Activated CD8-positive, alpha-beta memory T cell treated with anti-CD3 and anti-CD28 coated beads for 1 hour (primary cell): ENCODE measurements at places on chromosomes 7 and 10.

GRCh38 chr7:81839708-81840369 lies 70.0 kb upstream of the HGF start:
- DNase-seq, result no peak

DNA sequence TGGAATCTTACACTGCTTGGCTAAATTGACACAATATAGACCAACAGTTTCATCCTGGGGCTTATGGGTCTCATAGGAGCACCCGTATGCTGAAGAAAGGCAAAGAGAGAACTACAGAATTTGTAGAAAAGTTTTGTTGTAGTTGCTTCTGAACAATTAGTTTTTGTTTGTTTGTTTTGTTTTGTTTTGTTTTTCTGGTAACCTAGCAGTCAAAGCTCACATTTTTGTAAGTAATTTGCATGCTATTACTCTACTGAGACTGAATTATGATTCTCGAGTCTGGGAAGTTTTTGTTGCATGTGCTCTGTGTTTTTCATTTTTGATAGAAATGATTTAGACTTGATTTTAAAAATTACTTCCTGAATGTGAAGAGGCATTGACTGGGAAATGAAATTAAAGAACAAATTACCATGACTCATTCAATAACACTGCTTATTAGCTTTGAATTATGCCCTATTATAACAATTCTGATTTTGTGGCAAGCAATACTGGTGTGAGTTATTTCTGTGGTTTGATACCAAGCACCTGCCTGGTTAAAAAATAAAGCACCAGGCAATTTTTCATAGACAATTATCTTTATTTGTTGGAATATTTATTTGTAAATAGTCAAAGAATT lies 438 bp downstream of the LSMEM1 start:
- DNase-seq, result no peak

DNA sequence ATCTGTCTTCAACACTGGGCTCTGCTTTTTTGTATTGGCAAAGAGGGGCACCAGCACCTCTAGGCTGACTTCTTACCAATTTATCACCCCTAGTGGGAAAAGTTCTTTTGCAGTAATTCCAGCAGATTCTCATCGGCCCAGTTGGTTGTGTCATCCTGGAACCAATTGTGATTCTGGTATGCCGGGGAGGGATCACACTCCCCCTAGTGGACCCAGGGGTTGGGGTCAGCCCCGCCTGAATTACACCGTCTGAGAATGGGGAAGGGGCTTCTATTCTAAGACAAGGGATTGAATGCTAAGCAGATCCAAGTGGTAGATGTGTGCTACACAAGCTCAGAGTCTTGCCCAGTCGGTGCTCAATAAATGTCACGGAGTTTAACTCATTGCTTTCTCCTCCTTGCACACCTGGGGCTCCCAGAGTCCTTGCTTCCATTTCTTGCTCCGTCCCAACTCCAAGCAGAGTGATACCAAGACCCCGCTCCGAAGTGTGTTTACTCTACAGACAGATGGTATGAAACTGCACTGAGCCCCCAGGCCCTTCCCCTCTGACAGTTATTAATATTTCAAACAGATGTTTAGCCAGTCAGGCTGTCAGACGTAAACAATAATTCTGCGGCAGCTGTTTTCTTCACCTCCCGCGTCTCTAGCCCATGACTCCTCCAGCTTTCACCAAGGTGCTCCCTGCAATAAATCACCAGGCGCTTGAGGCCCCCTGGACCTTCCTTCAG lies 71.9 kb downstream of the C10orf105 start:
- no peak for DNase-seq

DNA sequence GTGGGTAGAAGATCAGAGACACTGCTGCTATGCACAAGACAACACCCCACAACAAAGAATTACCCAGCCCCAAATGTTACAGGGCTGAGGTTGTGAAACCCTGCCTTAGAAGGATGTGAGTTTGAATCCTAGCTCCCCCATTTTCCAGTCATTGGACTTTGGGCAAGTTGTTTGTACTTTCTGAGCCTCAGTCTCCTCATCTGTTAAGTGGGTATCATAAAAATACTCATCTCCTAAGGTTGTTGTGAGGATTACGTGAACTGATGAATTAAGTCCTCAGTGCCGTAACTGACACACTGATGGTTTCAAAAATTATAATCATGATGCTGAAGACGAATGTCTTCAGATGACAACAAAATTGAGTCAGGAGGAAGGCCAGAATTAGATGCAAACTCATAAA lies 30.3 kb downstream of the RHOBTB1 start:
- DNase-seq, result no peak

GRCh38 chr10:86347856-86348255 lies 18.7 kb downstream of the GRID1 start:
- DNase-seq, result no peak

- DNase-seq, result no peak
Observed at GRCh38 chr10:131024259-131025131, 287.0 kb downstream of the TCERG1L start.

DNA sequence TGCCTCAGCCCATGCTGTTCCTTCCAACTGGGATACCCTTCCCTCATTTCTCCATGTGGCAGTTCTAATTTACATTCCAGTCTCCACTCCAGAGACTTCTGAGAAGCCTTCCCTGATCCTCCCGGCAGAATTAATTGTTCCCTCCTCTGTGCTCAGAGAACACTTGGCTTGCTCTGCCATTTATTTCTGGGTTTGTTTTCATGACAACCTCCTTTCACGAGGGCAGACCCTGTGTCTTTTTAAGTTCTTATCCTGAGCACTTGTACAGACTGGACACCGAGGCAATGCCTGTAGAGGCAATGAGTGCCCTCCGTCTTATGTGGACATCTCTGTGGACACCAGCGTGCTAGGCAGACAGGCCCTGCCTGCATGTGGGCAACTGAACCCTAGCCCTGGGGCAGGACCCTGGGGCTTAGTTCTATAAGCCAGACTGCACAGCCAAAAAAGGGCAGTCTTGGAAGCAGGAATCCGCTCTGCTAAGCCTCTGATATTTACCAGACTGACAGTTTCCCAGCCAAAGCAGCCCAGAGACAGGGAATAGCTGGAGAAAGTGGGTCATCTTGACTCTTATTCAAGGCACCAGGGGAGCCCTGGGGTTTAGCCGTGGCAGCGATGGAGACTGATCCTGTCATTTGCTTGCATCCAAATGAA lies 474.0 kb downstream of the RPS24 start:
- no peak for DNase-seq

- DNase-seq, result no peak
Observed at GRCh38 chr10:20767028-20767427, 130.1 kb downstream of the NEBL start.

GRCh38 chr7:20358106-20358505 lies 27.4 kb downstream of the ITGB8 start:
- no peak for DNase-seq

DNA sequence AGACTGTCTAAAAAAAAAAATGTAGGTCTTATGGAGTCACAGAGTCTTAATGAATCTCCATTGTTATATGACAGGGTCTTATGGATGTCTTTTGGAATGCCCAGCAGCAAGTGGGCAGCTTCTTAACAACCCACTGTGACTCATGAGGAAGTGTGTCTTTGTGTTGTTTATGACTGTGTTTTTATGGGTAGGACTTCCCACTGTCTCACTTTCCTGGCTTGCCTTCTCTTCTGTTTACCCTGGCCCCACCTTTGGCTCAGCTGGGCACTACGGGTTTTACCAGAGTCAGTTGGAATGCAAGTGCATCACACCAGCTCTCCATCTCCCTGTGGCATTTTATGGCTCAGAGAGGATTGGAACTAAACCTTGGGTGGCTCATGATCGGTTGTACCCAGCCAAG lies 580.5 kb downstream of the AUTS2 start:
- DNase-seq, result no peak

DNA sequence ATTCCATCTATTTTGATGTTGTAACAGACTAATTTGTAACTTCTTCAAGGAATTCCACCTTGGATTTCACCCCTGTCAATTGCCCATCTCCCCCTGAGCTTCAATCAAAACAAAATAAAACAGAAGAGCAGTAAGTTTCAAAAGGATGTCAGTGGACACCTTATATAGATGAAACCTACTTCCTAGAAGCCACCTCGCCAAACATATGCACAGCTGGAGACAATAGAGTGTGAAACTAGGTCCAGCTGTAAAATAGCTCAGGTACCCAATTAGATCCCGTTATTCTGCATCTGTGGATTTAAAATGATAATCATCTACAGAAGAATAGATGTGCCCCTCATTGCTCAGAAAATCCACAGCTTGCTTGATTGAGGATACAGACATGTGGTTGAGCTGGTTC lies 598.6 kb downstream of the SH2D4B start:
- DNase-seq, result no peak

DNA sequence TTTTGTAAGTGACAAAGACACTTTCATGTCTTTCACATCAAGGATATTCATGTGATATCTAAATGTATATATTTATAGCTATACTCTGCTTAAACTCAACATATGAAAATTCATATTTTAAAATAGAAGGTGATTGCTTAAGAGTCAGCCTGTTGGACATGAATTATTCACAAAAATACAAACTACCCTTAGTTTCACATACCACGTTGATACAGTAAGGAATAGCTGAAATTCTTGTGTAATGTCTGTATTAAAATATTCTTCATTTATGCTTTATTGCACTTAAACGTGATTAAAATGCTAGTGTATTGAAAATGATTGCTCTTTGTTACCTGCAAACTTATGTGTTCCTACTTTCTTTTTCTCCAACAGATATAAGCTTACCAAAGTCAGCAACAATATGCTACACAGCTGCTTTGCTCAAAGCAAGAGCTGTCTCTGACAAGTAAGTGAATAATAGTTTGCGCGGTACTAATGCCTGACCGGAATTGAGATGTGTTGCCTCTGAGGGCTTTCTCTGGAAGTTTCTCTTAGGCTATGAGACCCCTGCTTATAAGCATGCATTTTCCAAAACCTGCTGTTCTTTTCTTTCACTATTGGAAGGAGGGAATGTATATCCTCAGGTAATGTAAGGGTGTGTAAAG lies 133.8 kb downstream of the WNT2 start:
- DNase-seq, result no peak

- no peak for DNase-seq
Observed at GRCh38 chr7:129742256-129742655, 130.7 kb downstream of the NRF1 start.

DNA sequence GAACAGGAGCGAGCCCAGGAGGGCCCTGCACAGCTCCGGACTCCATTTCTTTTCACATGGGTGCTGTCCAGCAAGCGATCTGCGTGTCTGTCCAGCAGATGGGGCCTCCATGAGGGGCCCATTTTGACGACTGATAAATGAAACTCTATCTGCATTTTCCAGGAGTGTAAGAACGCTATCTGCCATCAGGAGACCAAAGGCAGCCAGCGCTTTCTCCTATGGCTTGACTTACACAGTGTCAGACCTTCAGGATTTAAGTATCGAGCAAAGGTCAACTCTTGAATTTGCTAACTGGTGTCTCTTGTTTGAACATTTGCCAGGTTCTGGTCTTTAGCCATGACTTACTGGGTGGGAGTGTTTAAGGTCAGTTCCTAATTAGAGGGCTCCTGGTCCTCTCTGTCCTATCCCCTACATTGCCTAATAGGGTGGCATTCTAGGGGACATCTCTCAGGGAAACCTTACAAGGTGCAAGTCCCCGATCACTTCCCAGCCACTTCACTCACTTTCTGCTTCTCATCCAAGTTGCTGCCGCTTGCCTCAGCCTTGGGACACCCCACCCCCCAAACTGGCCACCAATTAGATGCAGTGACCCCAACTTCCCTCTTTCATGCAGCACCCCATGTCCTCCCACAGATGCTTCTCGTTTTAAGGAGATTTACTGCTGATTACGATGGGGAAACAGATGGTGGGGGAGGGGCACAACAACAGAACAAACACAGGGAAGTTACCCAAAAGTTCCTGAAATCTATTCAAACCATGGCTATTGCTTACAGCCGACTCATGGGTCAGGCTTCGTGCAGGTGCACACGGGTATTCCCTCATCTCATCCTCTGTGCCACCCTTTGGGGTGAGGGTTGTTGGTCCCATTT lies 20.0 kb downstream of the VSIR start:
- no peak for DNase-seq

- no peak for DNase-seq
Observed at GRCh38 chr10:102918817-102919245, 737 bp downstream of the CNNM2 start.

DNA sequence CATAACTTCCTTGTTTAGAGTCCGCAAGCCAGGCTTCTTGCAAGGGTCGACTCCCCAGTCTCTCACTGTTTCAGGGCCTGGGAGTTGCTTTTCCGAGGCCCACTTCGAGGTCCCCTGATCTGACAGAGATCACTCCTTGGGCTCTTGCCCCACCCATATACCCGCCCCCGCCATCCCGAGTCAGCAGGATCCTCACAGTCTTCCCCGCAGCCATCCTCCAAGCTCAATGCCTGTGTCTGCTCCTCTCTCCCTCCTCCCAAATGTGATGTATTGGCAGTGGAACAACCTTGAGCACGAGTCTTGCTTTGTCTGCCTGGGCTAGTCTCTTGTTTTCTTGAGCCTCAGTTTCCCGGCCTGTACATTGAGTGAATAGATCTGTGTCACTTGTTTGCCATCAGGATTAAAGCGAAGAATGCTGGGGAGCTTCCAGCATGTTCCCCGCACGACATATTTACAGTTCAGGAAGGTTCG lies 2.4 kb upstream of the HMX2 start:
- DNase-seq, result no peak

DNA sequence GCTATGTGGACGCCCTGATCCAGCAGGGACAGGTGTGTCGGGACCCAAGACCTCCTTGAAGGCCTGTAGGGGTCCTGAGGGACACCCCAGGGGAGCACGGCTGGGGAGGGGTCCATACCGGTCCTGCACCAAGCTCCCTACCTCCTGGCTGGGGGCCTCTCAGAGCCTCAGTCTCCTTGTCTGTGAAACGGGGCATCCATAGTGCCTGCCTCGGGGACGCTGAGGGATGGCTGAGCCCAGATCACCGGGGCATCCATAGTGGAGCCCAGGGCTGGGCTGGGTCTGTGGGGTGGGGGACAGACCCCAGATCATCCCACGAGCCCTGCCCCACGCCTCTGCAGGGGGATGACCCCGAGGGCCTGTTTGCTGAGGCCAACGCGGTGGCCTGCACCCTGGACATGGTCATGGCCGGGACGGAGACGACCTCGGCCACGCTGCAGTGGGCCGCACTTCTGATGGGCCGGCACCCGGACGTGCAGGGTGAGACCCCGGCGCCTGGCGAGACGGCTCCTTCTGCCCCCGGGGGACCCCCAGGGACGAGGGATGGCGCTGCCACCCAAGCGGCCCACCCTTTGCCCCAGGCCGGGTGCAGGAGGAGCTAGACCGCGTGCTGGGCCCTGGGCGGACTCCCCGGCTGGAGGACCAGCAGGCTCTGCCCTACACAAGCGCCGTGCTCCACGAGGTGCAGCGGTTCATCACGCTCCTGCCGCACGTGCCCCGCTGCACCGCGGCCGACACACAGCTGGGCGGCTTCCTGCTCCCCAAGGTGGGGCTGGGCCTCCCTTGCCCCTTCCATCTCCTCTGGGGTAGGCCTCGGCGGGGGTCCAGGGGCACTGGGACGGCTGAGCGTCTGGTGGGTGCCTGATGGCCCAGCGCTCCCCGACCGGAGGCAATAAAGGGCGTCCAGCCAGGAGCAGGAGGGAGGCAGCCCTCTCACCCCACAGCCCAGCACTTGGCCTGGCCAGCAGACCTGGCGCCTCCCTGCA lies 4.1 kb downstream of the CYP2W1 start:
- DNase-seq, result no peak

DNA sequence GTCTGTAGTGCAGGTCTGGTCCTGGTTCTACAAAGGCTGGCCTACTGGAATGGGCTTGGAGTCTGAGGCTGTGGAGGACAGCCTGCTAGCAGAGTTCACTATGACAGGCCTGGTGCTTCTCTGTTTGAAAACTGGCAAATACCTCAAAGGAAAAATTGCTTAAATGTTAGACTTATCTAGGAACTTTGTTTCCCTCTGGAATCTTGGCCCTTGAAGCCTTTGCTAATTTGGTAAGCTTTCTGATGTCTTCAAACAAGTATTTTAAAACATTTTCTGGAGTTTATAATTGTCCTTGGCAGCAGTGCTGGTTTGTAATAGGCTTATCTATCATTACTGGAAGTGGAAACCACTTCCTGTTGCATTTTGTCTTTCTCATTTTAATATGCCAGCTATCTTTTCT lies 139.7 kb downstream of the TMEM26 start:
- DNase-seq, result no peak
